Neural progenitor cell (in vitro differentiated cells): ENCODE measurements at places on chromosomes 12 and 14. TPM values are rescaled to one million over a fixed set of nuclear protein-coding genes. Genes with fewer than 3 reads are reported as not detected.

POTEM gene
- not detected in 2 replicates for total RNA-seq

DNA sequence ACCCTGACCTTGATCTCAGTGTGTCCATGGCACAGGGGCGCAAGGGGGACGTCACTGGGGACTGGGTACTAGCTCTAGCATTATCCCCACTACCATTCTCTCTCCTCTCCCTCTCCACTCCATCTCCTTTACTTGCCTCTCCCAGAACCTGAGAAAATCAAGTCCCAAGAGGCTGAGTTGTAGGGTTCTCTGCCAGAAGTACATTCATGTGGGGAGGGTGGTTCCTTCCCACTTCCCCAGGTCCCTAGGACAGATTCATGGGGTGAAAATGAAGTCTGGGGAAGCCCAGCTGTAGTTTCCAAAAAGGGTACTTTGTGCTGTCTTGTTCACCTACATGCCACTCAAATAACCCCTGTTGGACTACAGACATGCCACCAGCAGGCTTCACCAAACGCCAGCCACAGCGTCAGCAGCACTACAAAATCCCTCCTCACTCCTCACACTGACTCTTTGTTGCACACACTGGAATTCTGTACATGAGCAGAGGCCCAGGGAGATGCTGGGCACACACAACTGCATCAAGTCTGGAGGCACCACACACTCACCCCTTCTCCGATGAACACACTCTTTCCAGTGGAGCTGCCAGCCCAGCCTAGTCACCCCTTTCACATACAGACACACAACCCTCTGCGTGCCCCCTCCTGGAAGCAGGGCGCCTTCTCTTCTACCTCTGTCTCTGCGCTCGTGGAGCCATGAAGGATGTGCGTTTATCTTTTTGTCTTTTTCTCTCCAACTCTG lies 6.9 kb downstream of the RARG start:
- no peak for DNase-seq
- H3K27me3 ChIP-seq = no peaks in the 10 kb centered on the region
- H3K4me1 ChIP-seq = peaks cover 46% of the 10 kb centered on the region

DNA sequence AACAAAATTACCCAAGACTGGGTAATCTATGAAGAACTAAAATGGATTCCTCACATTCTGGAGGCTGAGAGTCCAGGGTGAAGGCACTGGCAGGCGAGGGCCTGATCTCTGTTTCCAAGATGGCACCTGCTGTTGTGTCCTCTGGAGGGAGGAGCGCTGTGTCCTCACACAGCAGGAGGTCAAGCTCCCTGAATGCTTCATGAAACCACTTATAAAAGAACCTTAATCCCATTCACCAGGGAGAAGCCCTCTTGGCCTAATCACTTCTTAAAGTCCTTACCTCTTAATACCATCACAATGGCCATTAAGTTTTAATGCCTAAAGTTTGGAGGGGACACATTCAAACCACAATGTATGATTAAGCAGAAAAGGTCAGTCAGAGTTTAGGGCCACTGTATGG lies 172.4 kb downstream of the EMP1 start:
- H3K27me3 ChIP-seq = peaks cover 9% of the 10 kb centered on the region
- H3K4me3 ChIP-seq = peak overlapping the region; percentile 15

GRCh38 chr12:92445253-92446082 lies 257.3 kb upstream of the PLEKHG7 start:
- no peaks in the 10 kb centered on the region for H3K27me3 ChIP-seq
- no peak for DNase-seq
- H3K27ac ChIP-seq = no peak overlapping the region
- H3K36me3 ChIP-seq = no peaks in the 10 kb centered on the region
